NCI-H2029 (cell line): ENCODE measurements at places on chromosomes 16 and 17.

DNA sequence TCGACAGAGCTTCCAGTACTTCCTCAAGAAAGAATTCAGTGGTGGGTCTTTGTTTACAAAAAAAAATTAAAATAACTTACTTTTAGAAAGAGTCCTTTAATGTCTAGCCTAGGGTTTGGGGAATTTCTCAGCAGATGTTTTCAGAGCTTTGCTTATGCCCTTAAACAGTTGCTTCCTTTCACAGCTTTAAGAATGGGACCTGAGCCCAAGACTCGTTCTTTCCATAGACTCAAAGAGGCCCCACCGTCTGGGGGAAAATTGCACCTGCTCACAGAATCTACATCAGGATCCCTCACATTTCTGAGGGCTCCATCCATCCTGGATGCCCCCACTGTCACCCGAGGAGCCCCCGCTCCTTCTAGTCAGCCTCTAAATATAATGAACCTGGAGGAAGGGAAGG is 60.0 kb downstream of the RGS9 start:
- no peak for DNase-seq

GRCh38 chr17:66691644-66692420 is 143.1 kb upstream of the CACNG5 start:
- DNase-seq: peak; percentile 24

GRCh38 chr17:50218771-50219315 is 17.4 kb upstream of the COL1A1 start:
- DNase-seq: no peak

GRCh38 chr16:2751577-2752034 is 832 bp upstream of the SRRM2 start:
- DNase-seq: peak; percentile 60

DNA sequence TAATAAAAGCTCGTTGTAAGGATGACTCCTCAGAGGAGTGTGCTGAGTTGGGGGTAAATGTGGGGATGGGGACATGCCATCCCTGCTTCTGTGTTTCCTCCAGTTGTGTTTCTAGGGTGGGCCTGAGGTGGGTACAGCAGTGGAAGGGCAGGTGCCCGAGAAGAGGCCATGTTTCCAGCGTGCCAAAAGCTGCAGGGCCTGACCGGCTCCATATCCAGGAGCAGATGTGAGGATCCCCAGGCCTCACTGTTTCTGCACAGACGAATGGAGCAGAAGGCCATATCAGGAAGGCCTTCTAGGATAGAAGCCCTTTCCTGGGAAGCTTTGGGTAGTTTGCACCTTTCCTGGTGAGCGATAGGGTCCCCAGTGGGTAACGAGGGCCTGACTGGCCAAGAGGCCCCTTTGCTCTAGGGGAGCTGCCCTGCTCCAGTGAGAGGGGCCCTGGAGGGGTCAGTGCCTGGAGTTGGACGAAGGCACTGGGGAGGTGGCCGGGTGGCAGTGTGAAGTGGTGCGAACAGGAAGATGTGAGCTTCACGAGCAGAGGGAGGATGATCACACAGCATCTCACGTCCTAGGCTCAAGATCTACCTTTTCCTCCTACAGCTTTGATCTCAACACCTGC is 62.9 kb downstream of the SHISA6 start:
- DNase-seq: no peak

DNA sequence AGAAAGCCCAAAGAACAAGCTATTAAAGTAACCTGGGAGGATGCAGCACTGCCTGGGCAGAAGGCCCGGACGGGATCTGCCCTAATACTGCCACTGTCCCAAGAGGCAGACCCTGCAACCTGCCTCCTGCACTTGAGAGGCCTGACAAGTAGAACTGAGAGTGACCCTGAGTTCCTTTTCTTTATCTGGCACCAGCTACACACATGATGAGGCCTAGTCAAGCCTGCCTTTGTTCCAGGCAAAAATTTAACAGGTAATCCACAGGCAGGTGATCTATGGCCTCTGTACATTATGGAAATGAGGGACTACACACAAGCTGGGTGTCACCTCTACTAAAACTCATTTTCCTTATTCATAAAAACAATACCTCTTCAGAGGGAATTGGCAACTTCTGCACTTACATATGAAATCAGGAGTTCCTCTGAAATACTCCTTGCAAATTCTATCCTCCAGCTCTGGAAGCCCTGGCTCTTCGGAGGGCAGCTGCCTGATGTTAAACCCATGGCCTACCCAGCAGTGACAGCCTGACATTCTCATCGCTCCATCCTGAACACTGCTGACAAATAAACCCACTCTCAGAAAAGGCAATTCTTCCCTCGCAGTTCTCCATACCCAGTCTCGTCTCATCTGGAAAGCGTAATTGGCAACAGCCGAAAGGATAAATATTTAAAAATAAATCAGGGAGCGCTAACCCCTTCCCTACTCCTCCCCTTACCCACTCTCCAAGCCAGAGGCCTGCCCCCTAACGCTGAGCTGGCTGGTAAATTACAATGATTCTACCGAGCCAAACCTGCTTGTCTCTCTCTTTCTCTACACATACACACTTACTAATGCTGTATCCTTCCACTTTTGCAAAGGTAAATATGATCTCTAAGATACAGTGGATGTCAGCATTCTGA is 2.5 kb upstream of the ZFHX3 start:
- DNase-seq: no peak

- no peak for DNase-seq
These were observed 9.5 kb upstream of the HES7 start for GRCh38 chr17:8133399-8133798.
